ENCODE measurements at places on chromosomes 1 and 21. TPM values are rescaled to one million over a fixed set of nuclear protein-coding genes. Genes with fewer than 3 reads are reported as not detected.

DNA sequence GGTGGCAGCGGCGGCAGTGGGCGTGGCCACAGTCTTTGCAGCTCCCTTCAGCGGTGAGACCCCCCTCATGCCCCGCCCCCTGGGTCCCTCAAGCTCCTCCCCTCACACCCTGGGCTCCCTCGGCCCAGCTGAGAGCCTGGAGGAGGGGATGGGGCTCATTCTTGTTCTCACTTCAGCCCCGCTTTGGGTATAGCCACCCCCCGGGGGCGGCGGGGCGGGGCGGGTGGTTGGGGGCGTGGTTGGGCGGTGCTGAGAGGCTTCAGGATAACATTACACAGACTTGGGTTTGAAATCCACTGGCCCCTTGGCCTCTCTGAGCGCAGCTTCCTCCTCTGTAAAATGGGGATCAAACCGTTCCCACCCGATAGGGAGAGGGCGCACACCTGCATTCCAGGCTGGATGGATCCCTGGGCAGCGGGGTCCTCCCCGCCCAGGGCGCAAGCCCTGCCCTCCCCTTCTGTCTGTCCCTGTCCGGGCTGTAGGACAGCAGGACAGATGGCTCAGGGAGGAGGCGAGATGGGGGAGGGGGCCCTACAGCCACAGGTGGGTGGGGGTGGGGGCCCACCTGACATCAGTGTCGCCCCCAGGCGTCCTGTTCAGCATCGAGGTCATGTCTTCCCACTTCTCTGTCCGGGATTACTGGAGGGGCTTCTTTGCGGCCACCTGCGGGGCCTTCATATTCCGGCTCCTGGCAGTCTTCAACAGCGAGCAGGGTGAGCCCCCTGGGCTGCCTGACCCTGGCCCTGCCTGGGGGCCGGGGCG, 5.1 kb downstream of the CLCNKA start:
- H3K4me1 ChIP-seq: peaks cover 7% of the 10 kb centered on the region
- no peak for DNase-seq

- no peak for DNase-seq
- no peaks in the 10 kb centered on the region for H3K36me3 ChIP-seq
- no peak overlapping the region for H3K27ac ChIP-seq
- H3K27me3 ChIP-seq: no peaks in the 10 kb centered on the region
- no peak overlapping the region for H3K4me3 ChIP-seq
- H3K4me1 ChIP-seq: no peaks in the 10 kb centered on the region
These were observed 252.4 kb downstream of the FGGY start for GRCh38 chr1:59549066-59549837.

DNA sequence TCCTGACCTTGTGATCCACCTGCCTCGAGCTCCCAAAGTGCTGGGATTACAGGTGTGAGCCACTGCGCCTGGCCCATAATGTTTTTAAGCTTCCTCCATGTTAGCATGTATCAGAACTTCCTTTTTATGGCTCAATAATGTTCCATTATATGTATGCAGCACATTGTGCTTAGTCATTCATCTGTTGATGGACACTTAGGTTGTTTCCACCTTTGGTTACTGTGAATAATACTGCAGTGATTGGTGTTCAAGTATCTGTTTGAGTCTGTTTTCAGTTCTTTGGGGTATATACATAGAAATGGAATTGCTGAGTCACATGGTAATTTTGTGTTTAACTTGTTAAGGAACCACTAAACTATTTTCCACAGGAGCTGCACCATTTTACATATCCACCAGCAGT, 17.7 kb downstream of the CMPK1 start:
- H3K36me3 ChIP-seq: no peaks in the 10 kb centered on the region

DNA sequence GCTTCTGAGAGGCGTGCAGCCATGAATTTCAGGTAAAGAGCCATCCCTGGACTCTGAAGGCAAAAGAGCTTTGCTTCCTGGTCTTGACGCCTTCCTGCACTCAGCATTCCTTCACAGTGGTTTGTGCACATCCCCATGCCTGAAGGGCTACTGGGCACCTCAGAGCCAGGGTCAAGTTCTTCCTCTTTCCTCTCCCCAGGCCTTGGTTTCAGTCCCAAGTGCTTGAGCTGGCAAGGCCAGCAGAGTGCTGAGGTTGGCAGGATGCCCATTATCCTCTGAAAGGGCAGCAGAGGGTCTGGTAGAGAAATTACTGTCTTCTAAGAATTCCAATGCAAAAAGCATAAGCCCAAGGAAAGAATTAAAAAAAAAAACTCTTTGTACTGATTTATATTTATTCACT, 1064.9 kb downstream of the TTLL7 start:
- no peaks in the 10 kb centered on the region for H3K4me1 ChIP-seq
- H3K27ac ChIP-seq: no peak overlapping the region
- H3K4me3 ChIP-seq: no peak overlapping the region
- no peaks in the 10 kb centered on the region for H3K36me3 ChIP-seq
- DNase-seq: no peak

DNA sequence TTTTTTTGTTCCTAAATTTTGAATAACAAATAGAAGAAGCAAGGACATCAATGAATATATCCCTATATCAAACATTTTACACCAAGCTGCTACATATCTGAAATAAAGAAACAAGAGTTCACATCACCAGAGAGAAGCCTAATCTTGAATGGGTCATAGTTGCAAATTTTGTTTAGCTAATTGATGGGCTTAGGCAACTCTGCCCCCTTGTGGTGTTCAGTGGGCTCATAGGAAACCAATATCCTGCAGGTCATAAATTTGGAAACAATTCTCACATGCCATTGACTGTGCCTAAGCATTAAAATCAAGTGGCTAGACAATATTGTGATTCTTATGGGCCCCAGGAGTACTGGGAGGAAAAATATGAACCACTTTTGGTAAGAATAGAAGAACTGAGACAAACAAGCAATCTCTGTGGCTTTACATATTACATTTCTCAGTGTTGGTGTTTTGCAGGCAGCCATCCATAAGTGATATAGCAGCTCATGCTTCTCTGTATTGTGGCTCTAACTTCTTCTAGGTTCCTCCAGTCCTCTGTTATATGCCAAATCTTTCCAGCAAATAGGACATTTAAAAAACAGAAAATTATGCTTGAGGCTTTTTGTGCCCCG, 1262.8 kb upstream of the PRMT6 start:
- H3K27me3 ChIP-seq: no peaks in the 10 kb centered on the region
- no peaks in the 10 kb centered on the region for H3K4me1 ChIP-seq
- no peak for DNase-seq
- H3K36me3 ChIP-seq: no peaks in the 10 kb centered on the region
- H3K4me3 ChIP-seq: no peak overlapping the region

DNA sequence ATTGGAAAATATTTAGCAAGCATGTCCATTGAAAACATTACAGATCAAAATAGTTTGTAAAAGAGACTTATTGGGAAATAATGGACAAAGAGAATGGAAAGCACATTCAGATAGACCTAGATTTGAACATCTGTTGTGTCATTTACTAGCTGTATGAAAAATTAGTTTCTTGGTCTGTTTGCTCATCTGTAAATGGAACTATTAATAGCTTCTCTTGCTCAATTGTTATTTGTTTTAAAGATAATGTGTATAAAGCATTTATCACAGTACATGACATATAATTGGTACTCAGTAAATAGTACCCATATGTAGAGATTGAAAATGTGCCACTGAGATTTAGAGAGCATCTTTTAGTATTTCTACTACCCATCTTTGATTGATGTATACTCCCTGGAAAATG, 25.9 kb downstream of the RPAP2 start:
- H3K27me3 ChIP-seq: no peaks in the 10 kb centered on the region
- H3K27ac ChIP-seq: no peak overlapping the region
- H3K4me3 ChIP-seq: no peak overlapping the region
- DNase-seq: no peak
- peaks cover 6% of the 10 kb centered on the region for H3K4me1 ChIP-seq

DNA sequence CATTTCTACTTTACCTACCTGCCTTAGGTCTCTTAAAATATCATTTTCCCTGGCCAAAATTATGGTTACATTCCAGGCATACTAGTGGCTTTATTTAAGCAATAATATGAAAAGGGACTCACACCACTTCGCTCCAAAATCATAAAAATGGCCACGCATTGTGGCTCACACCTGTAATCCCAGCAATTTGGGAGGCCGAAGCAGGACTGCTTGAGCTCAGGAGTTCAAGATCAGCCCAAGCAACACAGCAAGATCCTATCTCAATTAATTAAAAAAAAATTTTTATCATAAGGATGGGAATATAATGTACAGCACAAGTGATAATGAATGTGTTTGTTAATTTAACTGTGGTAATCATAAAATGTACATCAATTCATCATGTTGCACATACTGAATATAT, 65.4 kb downstream of the ARID4B start:
- no peak overlapping the region for H3K27ac ChIP-seq
- peaks cover 48% of the 10 kb centered on the region for H3K4me1 ChIP-seq
- H3K36me3 ChIP-seq: peaks cover 8% of the 10 kb centered on the region
- no peaks in the 10 kb centered on the region for H3K27me3 ChIP-seq

DNA sequence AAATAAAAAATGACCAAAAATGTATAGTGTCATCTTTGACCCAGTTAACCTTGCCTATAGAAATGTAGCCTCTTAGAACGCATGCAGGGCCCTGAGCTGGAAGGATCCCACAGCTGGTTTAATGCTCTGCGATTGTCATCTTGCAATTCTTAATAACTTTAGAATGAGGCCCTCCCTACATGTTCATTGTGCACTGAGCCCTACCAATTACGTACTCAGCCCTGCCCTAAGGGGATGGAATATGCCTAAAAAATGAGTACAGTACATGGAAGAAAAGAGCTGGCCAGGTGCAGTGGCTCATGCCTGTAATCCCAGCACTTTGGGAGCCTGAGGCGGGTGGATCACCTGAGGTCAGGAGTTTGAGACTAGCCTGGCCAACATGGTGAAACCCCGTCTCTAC, 57.8 kb upstream of the BCAR3 start:
- H3K27ac ChIP-seq: no peak overlapping the region
- H3K36me3 ChIP-seq: no peaks in the 10 kb centered on the region
- DNase-seq: no peak
- no peak overlapping the region for H3K4me3 ChIP-seq
- no peaks in the 10 kb centered on the region for H3K27me3 ChIP-seq

- H3K27me3 ChIP-seq: peaks cover 5% of the 10 kb centered on the region
- no peak overlapping the region for H3K27ac ChIP-seq
These were observed 88.6 kb upstream of the PLXNA2 start for GRCh38 chr1:208332774-208333126.

The GREM2 gene
- total RNA-seq: not detected

The TMPRSS3 gene
- 19.6 TPM for total RNA-seq

The SPTA1 gene
- not detected for total RNA-seq

Measured in CD8-positive, alpha-beta memory T cell (primary cell).